Stimulated activated CD4-positive, alpha-beta T cell treated with anti-CD3 and anti-CD28 coated beads, Interleukin-2, amount 100 ng/mL, for 48 hours (primary cell): ENCODE measurements at places on chromosomes 4 and X.

GRCh38 chrX:135740681-135741149, 27.3 kb downstream of the CT45A1 start:
- peak; percentile 63 for DNase-seq

- DNase-seq = no peak
Measured at GRCh38 chr4:160129439-160129838, 1026.6 kb downstream of the RAPGEF2 start.

GRCh38 chr4:63906660-63907183, 502.5 kb downstream of the TECRL start:
- no peak for DNase-seq

- DNase-seq = no peak
Measured at GRCh38 chr4:71025654-71026053, 32.2 kb downstream of the DCK start.

DNA sequence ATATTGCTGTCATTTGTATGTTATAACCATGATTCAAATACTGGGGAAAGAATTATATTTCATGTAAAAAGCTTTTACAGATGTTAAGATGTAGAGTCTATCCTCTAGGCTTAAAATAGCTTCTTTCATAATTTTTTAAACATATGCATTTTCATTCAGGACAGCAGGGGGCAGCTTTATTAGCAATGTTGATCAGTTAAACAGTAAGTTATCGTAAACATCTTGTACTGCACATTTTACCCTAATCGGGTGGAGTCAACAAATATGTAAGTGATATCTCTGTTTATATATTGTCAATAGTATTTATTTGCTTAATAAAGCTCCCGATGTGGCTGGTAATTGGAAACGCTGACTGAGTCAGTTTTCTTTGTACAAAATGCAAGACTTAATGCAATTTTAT, 142.5 kb upstream of the MED14 start:
- DNase-seq = no peak

GRCh38 chr4:3073158-3074077, 920 bp downstream of the HTT-AS start:
- no peak for DNase-seq

GRCh38 chrX:10474510-10474909, 145.9 kb downstream of the MID1 start:
- DNase-seq = no peak

GRCh38 chr4:112288455-112288854, 2.8 kb upstream of the TIFA start:
- DNase-seq = no peak

DNA sequence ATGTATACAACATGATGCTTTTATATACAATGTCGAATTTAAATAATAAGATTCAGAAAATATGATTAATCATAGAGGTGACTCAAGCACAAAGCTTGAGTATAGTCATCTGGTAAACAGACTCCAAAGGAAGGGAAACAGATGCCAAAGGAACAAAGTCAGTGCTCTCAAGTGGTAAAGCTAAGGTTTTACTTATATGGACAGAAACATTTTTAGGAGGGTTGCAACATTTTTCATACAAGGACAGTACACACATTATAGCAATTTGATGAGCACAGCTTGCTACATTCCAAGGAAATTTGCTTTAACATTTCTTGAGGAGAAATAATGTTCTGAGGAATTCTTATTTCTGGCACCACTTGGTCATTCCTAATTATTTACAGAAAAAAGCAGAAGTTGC, 333.4 kb upstream of the AADAT start:
- no peak for DNase-seq

DNA sequence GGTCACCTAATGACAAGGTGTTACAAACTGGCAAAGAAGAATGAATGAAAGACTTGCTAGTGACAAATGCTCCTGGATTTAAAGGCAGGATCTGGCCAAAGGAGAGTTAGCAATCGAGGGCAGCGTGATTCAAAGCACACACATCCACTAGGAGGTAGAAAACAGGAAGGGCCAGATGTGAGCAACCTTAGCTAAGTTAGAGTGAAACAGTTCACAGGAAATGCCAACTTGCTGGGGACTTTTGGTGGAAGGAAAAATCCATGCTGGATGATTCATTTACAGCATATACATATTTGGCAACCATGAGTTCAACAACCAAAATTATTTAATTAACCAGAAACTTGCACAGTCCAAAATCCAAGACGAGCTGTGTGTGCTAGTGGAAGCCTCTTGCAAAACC, 276.9 kb downstream of the PTTG2 start:
- no peak for DNase-seq

GRCh38 chrX:16587836-16588235, 62.1 kb upstream of the S100G start:
- DNase-seq = no peak
